Stimulated activated CD4-positive, alpha-beta T cell treated with anti-CD3 and anti-CD28 coated beads, Interleukin-1b, Interleukin-23, amount 100 ng/mL, for 1 hour (primary cell): ENCODE measurements at places on chromosomes 13 and 19.

DNA sequence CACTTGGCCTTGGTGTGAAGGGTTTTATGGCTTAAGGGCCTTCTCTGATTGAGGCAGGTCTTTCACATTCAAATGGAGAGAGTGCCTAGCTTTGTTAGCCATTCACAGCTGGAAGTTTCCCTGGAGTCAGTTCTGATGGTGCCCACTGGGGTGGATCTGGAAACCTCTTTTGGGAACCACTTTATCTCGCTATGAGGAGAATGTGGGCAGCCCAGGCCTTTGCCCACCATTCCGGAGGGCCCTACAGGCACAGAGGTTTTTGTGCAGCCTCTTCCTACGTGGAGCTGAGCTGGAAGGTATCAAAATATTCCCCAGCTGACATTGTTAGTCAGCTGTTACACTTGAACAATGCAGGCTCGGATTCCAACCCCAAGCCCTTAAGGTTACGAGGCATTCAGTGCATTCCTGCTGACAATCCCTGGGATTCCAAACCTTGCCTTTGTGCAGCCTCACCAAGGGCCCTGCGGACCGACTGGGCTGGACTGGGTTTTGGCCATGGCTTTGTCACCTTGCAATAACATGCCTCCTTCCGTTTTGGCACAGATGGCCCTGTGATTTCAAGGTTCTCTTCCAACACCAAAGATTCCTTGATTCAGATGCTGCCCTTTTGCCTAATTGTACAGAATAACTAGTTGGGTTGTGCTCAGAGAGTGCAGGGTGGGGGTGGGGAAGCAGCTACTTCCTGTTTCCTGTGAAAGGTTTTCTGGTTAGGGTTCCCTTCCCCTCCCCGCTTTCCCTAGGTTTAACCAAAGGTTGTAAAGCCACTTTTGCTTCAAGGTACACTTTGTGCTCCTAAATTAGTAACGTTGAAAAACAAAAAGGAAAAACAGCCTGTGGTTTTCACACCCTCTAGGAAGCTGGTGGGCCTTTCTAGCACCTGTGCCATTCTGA, 27.0 kb downstream of the SAE1 start:
- DNase-seq, result no peak

- no peak for DNase-seq
Measured at GRCh38 chr19:5074407-5074806, 105.5 kb downstream of the KDM4B start.

DNA sequence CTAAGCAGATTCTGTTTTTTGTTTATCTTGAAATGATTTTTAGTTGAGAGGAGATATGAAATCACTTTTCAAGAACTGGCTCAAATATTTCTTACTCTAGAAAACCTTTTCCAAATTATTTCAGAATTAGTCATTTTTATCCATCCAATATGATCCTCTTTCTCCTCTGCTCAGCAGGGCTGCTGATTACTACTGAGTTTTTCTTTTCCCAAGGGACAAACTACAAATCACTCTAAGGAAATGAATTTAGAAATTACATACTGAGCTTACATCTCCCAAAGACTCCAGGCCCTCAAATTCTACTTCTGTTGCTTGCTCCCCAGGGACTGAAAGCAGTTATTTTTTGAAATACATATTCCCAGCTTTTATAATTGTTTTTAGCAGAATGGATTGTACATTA, 87.4 kb upstream of the UFM1 start:
- no peak for DNase-seq

DNA sequence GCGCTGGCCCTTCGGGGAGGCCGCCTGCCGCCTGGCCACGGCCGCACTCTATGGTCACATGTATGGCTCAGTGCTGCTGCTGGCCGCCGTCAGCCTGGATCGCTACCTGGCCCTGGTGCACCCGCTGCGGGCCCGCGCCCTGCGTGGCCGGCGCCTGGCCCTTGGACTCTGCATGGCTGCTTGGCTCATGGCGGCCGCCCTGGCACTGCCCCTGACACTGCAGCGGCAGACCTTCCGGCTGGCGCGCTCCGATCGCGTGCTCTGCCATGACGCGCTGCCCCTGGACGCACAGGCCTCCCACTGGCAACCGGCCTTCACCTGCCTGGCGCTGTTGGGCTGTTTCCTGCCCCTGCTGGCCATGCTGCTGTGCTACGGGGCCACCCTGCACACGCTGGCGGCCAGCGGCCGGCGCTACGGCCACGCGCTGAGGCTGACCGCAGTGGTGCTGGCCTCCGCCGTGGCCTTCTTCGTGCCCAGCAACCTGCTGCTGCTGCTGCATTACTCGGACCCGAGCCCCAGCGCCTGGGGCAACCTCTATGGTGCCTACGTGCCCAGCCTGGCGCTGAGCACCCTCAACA, 1.2 kb downstream of the F2RL3 start:
- no peak for DNase-seq

- DNase-seq, result no peak
Measured at GRCh38 chr13:40272776-40273139, 393.7 kb downstream of the FOXO1 start.

DNA sequence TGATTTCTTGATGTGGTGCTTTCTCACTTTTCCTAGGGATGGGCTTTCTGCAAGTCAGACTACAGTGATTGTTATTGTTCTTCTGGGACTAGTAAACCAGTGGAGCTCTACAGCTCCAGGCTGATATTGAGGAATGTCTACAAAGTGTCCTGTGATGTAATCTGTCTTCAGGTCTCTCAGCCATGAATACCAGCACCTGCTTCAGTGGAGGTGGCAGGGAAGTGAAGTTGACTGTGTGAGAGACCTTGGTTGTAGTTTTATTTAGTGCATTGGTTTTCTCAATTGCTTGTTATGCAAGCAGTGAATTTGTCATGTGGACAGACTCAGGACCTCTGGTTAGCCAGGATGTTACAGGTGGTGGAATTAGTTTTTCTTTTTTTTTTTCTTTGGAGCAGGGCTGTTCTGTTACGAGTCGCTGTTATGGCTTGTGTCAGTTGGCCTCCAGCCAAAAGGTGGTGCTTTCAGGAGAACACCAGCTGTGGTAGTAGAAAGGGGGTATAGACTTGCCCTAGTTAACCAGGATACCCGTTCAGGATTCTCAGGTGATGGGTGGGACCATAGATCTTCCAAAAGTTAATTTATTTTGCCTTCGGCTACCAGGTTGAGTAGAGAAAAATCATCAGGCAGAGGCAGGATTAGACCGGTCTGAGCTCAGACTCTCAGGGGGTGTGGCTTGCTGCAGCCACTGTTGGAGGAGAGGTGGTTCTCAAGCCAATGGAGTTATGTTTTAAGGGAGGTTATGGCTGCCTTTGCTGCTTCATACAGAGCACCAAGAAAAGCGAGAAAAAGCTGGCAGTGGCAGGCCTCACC, 11.9 kb upstream of the ZNF675 start:
- no peak for DNase-seq
